ENCODE measurements at places on chromosomes 7 and 10. TPM values are rescaled to one million over a fixed set of nuclear protein-coding genes. Genes with fewer than 3 reads are reported as not detected.

The CDHR1 gene
- total RNA-seq, result 3.0 TPM

The PNLIP gene
- total RNA-seq, result not detected

The BTAF1 gene
- total RNA-seq, result 34.6 TPM

The PSD gene
- total RNA-seq, result 394 TPM

DNA sequence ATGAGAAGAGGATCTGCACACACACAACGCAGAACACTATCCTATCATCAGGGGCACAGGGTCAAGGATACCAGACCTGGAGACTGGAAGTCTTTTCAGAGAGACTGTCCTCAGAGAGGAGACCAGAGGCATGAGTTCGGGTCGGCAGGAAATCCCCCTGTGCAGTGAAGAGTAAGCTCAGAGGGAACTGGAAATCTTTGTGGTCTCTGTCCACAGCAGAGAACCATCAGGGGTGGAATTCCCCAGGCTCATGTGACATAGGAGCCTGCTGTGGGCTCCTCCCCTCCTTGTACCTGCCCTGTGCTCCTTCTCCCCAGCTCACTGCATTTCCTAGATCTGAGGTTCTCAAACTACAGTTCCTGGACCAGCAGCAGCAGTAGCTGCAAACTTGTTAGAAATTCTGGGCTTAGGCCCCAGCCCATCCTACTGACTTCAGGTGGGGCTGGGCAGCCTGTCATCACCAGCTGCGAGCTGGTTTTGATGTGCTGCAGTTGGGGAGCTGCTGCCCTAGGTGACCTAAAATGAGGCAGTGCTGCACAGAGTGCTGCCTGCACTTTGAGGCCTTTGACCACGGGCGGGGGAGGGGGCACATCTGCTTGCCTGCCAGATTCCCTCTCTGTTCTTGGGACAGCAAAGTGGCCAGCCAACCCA, 2.4 kb downstream of the ZMIZ2 start:
- no peaks in the 10 kb centered on the region for H3K27me3 ChIP-seq
- no peak for DNase-seq
- H3K36me3 ChIP-seq, result no peaks in the 10 kb centered on the region
- H3K4me3 ChIP-seq, result no peak overlapping the region
- H3K4me1 ChIP-seq, result peaks cover 55% of the 10 kb centered on the region
- H3K27ac ChIP-seq, result peak overlapping the region; percentile 1

Data from sigmoid colon (tissue), 7 donors.